ENCODE measurements at places on chromosomes 2 and 18. TPM values are rescaled to one million over a fixed set of nuclear protein-coding genes. Genes with fewer than 3 reads are reported as not detected.

The SESTD1 gene
- 11.9 TPM for total RNA-seq

GRCh38 chr2:46145017-46145416 is 152.2 kb upstream of the EPAS1 start:
- H3K4me3 ChIP-seq, result no peak overlapping the region
- no peaks in the 10 kb centered on the region for H3K36me3 ChIP-seq
- H3K27ac ChIP-seq, result no peak overlapping the region
- H3K4me1 ChIP-seq, result no peaks in the 10 kb centered on the region
- DNase-seq, result no peak

The SLC5A7 gene
- total RNA-seq, result not detected

- peak overlapping the region; percentile 5 for H3K27ac ChIP-seq
- no peaks in the 10 kb centered on the region for H3K36me3 ChIP-seq
- DNase-seq, result no peak
- peaks cover 52% of the 10 kb centered on the region for H3K4me1 ChIP-seq
- H3K27me3 ChIP-seq, result no peaks in the 10 kb centered on the region
- H3K4me3 ChIP-seq, result no peak overlapping the region
These were observed 345.0 kb upstream of the ACVR2A start for GRCh38 chr2:147499785-147500184.
